ENCODE measurements at places on chromosomes 16 and 17. TPM values are rescaled to one million over a fixed set of nuclear protein-coding genes. Genes with fewer than 3 reads are reported as not detected.

CD7 gene
- total RNA-seq, result not detected

- DNase-seq, result no peak
Measured at GRCh38 chr16:735982-736453, 4.8 kb downstream of the CIAO3 start.

GRCh38 chr16:23334950-23335349, 32.8 kb downstream of the SCNN1B start:
- no peak for DNase-seq

- no peak for DNase-seq
Measured at GRCh38 chr16:54281535-54282201, 4.9 kb downstream of the IRX3 start.

Measured in Calu3 (cell line).